ENCODE measurements at places on chromosomes 12 and 14.

DNA sequence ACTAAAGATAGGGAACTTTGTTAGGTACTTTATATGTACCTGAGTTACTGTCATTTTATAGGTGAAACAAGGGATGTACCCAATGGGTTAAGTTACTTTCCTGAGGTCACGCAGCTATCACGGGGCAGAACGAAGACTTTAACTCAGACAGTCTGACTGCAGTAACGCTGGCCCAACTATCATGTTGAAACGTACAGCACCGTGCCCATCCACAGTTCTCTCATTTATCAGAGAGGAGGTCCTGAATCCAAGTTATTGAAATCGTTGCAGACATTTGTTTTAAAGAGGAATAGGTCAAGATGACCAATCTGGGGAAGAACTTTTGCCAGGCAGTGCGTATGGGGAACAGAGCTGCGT is 587 bp upstream of the C12orf75 start:
- DNase-seq, result no peak

DNA sequence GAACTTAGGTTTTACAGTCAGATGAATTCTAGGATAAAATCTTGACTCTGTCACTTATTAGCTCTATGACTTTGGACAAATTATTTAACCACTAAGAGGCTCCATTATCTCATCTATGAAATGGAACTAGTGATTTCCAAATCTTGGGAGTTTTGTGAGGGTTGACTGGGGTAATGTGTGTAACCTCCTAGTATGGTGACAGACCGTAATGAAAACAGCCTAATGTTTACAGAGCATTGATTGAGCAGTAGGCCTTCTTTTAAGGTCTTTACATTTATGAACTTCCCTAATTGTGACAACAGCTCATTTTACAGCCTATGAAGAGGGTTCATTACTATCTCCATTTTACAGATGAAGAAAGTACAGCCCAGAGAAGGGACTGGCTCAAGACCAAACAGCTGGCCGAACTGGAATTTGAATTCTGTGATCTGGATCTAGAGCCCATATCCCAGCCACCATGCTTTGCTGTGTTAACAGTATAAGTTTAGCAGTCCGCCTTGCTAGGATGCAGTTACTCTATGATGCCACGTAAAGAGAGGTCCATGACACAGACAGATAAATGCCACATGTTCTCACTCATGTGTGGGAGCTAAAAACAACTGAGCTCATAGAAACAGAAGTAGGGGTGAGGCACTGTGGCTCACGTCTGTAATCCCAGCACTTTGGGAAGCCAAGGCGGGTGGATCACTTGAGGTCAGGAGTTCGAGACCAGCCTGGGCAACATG is 9.1 kb upstream of the FBXL14 start:
- no peak for DNase-seq

GRCh38 chr12:65237153-65237552 is 41.3 kb upstream of the MSRB3 start:
- DNase-seq, result no peak

DNA sequence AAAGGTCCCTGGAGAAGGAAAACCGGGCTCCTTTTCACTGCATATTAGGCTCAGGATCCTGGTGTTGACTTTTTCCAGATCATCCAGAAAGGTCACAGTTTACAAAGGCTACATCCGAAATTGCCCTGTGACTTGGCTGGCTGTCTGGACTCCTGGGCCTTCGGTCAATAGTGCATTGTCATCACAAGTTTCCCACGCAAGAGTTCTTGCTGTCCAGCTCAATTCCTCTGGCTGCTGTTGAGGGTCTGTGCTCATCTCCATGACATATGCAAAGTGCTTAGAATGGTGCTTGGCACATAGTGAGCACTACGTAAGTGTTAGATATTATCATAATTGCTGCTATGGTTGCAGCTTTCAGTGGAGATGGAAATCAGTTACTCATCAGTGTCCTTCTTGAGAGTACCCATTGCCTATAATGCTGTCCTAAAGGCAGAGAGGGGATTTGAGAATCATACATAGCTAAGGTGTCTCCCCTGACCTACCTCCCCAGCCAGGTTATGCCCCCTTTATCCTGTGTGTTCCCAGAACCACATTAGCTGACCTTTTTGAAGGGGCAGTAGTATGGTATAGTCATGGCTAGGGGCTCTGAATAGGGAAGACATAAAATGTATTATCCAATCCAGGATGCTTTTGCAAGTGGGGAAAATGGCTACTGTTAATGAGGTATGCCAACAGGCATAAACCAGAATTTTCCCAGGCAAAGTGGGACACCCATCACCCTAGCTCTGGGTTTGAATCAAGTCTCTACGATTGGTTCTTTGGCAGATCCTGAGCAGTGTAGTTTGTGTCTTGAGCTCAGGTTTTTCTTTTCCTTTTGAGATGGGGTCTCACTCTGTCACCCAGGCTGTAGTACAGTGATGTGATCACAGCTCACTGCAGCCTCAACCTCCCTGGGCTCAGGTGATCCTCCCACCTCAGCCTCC is 132.0 kb upstream of the CCND2 start:
- no peak for DNase-seq

GRCh38 chr12:38156497-38157245 is 159.9 kb upstream of the ALG10B start:
- DNase-seq, result no peak

- peak; percentile 78 for DNase-seq
Measured at GRCh38 chr12:14769969-14770495, 33.2 kb downstream of the WBP11 start.

DNA sequence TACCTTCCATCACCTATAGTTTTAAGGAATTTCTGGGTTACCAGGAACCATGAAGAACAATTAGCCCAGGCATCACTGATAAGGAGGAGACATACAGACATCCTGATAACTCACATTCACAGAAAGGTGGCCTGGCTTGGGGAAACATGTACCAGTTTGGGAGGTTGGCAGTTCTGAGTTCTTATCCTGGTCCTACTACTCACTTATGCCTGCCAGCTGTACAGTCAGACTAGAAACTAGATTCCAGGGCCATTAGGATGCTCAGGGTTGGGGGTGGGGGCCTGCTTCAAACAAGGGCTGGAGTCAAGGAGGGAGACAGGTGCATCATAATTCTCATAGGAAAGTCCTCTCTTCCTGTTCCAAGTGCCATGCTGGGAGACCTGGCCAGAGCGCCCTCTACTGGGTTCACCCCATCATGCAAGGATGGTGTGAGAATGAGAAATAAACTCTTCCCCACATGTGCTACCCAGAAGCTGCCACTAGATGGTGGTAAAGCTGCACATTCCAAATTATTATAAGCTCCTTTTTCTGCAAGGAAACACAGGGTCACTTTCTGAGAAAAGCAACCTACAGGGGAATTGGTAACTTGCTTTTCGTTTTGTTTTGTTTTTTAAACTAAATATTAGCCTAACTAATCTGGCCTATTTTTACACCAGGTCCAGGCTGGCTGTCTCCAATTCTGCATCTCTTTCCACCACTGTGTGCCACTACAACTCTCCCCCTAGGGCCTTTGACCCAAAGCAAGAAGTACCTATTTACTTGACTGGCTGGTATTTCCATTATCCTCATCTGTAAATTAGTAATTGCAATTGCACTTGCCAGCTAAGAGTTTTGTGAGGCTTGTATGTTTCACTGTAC is 14.5 kb downstream of the OAS2 start:
- DNase-seq, result peak; percentile 47

- DNase-seq, result no peak
Measured at GRCh38 chr12:107684990-107685359, 624 bp upstream of the PWP1 start.

- DNase-seq, result no peak
Measured at GRCh38 chr14:33675415-33676130, 275.3 kb downstream of the EGLN3 start.

DNA sequence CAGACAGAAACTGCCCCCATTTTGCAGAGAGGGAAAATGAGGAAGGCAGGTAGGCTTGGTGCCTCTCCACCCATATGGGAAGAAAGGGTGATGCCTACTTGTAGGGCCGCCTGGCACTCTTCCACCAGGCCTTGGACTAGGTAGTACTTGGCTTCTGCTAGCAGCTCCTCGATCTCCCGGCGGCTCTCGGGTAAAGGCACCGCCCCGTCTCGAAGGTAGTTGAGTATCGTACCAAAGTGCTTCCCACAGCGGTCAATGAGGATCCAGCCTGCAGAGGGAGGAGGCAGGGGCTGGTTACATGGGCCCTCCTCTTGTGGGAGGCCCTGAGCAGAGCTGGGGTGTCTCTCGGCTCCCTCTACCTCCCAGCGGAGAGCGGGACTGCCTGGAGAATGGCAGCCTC is 16.6 kb downstream of the KCTD10 start:
- no peak for DNase-seq

DNA sequence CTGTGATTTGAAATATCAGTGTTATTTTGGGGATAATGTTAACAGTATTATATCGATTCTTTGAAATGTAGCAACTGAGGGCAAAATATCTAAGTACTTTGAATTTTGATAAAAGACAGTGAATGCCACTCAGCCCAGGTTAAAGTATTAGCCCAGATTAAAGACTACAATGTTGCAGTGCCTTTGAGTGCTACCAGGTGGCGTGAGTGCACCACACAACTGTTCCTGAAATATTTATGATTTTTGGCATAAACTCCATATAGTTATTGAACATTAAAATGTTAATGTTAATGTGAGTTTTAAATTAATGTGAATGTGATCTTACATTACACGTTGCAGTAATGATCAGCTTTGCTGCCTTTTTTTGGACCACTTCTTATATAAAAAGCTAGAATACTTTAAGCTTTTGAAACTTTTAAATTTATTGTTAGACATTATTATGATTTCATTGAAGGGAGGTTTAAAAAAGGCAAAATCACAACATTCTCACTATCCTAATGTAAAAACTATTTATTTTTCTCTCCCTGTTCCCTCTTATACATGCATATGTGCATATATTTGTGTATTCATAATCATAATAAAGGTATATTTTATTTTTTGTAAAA is 22.5 kb downstream of the MRPS35 start:
- DNase-seq, result no peak

GRCh38 chr12:57844709-57845477 is 1.6 kb downstream of the CTDSP2 start:
- DNase-seq, result no peak

DNA sequence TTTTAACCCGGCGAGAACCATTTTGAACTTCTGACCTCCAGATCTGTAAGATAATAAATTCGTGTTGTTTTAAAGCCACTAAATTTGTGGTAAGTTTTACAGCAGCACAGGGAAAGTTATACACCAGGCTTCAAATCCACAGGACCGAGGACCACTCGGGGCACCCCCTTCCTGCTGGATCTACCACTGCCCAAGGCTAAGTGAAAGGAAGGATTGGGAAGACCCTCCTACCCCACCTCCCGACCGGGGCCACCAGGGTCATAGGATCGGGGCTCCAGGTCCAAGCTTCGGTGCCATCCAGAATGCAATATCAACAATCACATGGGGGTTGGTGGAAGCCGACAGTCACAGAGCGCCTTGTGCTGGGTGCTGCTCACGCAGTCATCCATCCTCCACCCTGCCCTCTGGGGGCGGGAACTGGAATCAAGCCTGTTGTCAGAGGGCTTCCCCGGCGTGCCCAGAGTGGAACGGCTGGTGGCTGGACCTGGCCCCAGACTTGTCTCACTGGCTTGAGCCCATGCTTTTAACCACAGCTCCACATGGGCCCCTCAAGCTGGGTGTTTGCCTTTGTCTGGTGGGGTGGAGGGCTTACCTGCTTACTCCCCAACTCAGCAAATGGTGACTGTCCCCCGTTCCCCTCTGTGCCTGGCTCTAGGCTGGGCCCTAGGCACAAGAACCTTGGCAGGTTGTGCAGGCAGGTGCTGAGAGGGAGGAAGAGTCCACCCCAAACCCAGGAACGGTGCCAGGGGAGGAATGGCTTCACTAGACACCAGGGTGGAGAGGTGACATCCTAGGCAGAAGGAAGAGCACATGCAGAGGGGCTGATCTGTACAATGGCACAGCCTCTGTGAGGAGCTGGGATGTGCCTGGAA is 180.3 kb upstream of the RTL1 start:
- no peak for DNase-seq

GRCh38 chr12:93230326-93230720 is 147.4 kb upstream of the NUDT4 start:
- DNase-seq, result no peak

- DNase-seq, result no peak
Measured at GRCh38 chr12:103875666-103876065, 34.6 kb upstream of the NT5DC3 start.

- DNase-seq, result peak; percentile 24
Measured at GRCh38 chr14:61503167-61503801, 181.9 kb downstream of the PRKCH start.

DNA sequence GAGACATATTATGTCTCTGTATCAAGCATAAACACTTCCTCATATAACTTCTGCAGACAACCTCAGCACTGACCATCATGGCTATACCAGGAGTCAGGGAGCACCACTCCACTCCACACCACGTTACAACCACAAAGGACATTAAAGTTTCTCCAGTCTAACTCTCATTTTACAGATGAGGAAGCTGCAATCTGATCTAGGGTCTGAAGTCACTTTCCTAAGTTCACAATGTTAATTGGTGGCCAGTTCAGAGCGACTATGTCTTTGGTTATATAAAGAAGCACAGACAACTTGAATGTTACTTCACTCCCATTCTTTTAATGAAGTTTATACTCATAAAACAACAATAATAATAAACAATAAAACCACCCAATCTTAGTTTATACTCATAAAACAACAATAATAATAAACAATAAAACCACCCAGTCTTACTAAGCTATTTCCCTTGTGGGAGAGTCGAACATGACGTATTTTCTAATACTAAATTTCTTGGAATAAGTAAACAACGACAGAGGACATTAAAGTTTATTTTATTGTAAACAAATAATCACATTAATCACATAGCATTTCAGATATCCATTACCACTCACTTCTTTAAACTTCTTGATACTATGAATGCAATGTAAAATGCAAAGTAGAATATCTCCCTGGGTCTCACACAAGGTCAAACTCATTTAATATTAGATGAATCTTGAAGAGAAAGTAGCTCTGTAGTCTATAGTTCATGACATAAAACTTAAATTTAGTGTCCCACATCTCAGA is 72.4 kb upstream of the SSTR1 start:
- no peak for DNase-seq
